ENCODE measurements at places on chromosomes 2 and 18.
A peak's percentile ranks its signal among the peaks of the same experiment; 100 is the strongest.

DNA sequence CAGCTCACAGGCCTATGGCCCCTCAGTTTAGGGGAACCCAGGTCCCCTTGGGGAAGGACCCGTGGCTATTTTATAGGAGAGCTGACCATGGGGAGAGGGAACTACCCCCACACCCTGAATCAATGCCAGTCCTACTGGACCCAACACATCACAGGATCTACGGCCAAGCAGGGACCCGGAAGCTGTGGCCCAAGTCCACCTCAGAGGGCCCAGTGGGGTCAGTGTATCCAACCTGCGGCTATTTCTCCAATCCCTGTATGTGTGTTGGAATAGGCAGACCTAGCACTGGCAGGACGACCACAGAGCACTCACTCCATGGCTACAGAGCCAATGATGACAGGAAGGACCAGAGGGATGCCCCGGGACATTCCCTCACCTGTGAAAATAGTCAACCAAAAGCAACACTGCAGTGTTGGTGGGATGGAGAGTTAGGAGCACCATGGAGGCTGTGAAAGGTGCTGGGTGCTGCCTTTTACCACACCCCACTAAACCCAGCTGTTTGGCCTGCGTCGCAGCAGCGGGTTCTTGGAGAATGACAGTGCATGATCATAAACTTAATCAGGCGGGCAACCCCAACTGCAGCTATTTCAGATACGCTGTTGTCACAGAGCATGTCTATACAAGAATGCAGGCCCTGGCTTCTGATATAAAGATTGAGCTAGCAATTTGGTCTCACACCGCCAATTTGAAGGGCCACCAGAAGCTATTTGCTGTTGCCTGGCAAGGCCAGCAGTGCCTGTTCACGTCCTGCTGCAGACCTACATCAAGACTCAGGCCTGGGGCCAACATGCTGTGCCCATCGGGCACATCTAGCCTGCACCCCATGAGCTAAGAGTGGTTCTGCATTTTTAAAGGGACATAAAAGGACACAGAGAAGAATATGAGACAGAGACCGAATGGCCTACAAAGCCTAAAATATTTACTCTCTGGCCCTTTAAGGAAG, 110.4 kb downstream of the EIPR1 start:
- DNase-seq, result no peak

- peak; percentile 71 for DNase-seq
Measured at GRCh38 chr2:223779877-223780276, 57.5 kb downstream of the AP1S3 start.

GRCh38 chr2:236510034-236510433, 59.6 kb upstream of the ACKR3 start:
- no peak for DNase-seq

GRCh38 chr2:104518256-104518655, 335.7 kb upstream of the POU3F3 start:
- DNase-seq, result no peak

DNA sequence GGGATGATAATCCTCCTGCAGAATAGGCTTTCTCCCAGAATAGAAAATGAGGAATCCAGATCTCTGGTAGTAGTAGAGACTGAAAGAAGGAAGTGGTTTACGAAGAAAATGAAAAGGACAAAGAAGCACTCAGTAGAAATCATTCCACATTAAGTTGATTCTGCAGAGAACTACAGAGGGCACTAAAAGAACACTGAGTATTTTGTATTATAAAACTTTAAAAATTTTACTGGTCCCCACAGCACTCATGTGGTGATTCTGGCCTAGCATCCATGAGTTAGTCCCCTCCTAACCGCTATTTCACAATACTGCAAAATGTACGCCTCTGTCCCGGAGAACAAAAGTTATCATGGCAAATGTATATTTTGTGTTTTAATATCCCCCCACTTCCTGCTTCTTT, 42.9 kb upstream of the SLC35F5 start:
- no peak for DNase-seq

GRCh38 chr2:29317077-29317517, 201.9 kb downstream of the CLIP4 start:
- DNase-seq, result peak; percentile 32

GRCh38 chr18:35983818-35984217, 11.3 kb downstream of the RMP24 start:
- DNase-seq, result peak; percentile 91

GRCh38 chr2:38099099-38100028, 23.4 kb upstream of the CYP1B1 start:
- no peak for DNase-seq

GRCh38 chr2:112148477-112148876, 10.3 kb downstream of the FBLN7 start:
- no peak for DNase-seq

DNA sequence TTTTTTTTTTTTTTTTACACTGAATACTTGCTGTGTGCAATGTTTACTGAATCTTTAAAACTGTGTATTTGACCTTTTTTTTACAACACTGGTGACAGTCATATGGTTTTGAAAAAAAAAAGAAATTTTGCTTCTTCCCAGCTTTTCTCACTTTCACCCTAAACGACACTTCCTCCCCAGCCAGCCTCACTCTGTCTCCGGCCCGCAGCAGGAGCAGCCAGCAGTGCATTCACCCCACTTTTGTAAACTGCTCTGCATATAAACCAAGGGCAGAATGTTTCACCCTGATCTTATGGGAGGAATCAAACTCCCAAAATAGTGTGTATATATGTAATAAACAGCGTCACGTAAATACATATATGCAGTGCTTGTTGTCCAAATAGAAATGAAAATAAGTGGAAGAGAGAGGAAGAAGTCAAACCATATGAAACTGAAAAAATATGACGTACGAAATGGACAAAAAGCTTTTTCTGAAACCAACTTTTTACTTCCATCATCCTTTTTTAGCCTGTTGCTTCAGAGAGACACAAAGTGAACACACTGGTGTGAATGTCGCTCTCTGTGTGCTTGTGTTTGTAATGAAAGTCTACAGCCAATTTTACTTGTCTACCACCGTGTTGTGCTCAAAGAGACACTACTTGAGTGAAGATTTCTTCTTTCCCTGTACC, 54.2 kb downstream of the ZCCHC2 start:
- no peak for DNase-seq

DNA sequence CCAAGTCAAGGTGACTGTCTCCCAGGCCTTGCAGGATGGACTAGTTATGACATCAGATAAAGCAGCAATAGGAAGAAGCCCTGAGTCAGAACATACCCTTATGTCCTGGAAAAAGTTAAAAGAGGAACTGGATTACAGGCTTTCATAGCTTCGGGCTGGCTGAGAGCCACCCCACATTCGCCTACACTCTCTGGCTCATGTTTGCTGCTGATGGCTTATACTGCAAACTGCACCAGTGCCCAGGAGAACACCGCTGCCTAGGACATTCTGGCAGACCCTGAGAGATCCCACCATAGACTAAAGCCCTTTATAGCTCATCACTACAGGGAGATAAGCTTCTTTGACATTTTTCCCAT, 20.3 kb downstream of the SLC8A1 start:
- peak; percentile 68 for DNase-seq

GRCh38 chr18:63162271-63163014, 157.1 kb downstream of the BCL2 start:
- peak; percentile 79 for DNase-seq

DNA sequence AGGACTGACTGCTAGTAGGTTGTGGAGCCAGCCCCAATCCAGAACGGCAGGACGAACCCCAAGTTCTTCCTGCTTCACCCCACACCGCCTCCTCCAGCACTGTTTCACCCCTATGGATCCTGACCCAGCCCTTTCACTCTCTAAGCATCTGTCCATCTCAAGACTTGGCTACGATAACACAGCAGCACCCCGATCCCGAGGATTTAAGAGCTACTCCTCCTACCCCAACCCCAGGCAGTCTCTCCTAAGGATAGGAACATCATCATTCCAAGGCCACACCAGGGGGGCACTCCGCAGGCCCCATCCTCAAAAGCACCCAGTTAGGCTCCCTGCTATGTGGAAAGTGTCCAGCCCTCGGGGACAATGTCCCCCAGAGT, 645 bp downstream of the KCTD18 start:
- DNase-seq, result peak; percentile 9

DNA sequence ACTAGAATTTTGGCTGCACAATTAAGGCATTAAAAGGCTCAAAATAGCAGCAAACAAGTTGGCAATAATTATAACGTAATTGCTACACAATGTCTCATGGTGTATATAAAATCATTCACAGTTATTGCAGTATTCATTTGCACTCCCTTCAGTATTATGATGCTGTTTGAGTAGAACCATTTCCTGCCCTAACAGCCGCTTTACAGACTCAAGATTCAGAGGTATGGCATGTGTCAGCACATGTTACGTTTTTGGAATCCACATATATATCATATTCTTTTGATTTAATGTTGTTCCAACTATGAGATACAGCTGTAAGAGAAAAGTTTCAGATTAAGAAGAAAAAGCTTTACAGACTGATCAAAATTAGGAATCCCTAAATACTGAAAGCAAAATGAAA, 56.3 kb upstream of the NCKAP5 start:
- DNase-seq, result peak; percentile 67

GRCh38 chr2:28475088-28475595, 20.7 kb upstream of the PLB1 start:
- DNase-seq, result no peak

- DNase-seq, result no peak
Measured at GRCh38 chr2:38489846-38490245, 112.8 kb upstream of the ATL2 start.

DNA sequence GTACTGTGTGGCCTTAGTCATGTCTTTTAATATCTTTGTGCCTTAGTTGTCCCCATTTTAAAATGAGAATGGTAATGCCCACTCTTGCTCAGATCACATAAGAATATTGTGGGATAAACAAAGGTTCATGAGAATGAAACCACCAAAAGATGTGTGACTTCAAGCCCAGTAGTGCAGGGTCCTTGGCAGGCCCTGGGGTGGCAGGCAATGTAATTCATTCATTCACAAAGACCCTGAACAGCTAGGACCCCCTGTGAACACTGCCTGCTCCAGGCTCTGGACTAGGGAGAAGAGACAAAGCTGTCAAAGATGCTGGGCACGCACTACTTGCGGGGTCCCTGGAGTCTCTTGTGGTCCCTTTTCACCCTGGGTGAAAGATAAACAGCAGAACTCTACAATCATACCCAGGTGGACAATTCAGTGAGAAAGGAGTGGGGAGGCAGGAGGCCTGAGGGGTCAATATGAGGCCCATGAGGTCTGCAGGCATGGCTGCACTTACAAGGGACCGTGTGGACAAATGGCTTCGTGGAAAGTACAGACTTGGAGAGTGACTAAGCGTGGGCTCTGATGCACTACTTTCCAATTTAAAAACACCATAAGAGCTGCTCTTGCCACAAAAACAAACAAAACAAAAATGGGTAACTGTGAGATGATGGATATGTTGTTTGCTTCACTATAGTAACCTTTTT, 136.1 kb downstream of the SMAD7 start:
- peak; percentile 43 for DNase-seq

- peak; percentile 52 for DNase-seq
Measured at GRCh38 chr2:101520246-101520645, 45.3 kb upstream of the RFX8 start.

DNA sequence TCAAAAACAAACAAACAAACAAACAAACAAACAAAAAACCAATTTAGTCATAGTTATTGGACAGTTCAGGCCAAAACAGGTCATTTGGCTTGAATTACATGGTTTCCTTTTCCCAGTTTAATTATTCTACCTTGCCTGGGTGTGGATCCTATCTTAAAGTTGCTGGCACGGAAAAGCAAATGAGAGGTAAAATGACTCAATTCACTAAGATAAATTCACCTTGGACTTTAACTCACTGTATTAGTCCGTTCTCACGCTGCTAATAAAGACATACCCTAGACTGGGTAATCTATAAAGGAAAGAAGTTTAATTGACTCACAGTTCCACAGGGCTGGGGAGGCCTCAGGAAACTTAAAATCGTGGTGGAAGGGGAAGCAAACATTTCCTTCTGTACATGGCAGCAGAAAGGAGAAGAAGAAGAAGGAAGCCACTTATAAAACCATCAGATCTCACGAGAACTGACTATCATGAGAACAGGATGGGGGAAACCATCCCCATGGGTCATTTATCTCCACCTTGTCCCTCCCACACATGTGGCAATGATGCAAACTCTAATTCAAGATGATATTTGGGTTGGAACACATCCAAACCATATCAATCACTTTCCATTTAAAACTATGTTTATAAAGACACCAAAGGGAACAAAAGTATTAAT, 22.5 kb upstream of the TRAPPC8 start:
- no peak for DNase-seq

Data from fibroblast of skin of back (primary cell).